ENCODE measurements at places on chromosomes 5 and 9.

- peak; percentile 97 for DNase-seq
Measured at GRCh38 chr5:399296-400281, 43.4 kb upstream of the EXOC3 start.

DNA sequence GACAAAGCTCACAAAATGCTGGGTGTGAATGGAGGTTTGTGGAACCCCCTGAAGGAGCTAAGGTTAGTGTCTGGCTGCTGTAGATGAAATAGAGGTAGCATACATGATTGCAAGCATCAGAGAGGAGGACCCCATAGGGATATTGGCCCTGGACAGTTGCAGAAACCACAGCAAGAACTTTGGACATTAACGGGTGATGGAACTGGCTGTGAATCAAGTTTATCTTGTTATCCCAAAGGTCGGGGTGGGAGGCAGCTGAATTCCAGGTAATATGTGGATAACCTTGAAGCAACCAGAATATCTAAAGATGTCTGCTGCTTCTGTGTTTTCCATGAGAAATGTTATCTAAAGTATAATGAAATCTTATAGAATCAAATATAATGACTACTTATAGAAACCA, 447.7 kb downstream of the ZSWIM6 start:
- no peak for DNase-seq

- no peak for DNase-seq
Measured at GRCh38 chr5:156595132-156595787, 254.8 kb upstream of the PPP1R2B start.

- peak; percentile 7 for DNase-seq
Measured at GRCh38 chr9:126301985-126302603, 24.5 kb upstream of the MVB12B start.

DNA sequence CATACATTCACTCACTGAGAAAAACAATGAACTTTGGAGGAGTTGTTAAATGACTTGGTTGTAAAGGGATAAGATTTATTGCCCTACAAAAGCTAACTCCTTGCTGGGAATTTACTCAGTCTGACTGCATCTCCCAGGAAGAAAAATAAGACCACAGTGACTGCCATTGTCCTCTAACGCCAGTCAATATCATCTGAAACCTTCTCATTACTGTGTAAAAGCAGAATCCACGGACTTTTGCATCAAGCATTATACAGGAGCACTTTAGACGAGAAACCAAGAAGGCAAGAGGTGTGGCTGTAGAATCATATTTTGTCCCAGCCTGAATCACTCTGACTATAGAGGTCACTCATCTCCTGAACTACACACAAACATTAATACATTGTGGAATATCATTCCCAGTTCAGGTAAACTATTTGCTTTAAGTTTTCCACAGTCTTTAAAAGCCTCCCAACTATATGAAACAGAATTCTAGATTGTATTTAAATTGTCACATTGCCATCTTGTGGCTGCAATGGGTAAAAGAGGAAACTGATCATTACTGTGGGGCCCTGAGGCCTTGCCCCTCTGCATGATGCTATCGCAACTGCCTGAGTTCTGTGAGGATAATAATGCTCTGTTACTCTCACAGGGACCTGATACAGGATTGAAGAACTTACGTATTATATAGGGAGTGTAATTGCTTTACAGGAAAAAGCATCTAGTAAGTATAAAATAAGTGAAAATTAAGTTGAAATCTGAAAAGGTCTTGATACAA, 142.9 kb downstream of the SLCO4C1 start:
- DNase-seq = no peak

DNA sequence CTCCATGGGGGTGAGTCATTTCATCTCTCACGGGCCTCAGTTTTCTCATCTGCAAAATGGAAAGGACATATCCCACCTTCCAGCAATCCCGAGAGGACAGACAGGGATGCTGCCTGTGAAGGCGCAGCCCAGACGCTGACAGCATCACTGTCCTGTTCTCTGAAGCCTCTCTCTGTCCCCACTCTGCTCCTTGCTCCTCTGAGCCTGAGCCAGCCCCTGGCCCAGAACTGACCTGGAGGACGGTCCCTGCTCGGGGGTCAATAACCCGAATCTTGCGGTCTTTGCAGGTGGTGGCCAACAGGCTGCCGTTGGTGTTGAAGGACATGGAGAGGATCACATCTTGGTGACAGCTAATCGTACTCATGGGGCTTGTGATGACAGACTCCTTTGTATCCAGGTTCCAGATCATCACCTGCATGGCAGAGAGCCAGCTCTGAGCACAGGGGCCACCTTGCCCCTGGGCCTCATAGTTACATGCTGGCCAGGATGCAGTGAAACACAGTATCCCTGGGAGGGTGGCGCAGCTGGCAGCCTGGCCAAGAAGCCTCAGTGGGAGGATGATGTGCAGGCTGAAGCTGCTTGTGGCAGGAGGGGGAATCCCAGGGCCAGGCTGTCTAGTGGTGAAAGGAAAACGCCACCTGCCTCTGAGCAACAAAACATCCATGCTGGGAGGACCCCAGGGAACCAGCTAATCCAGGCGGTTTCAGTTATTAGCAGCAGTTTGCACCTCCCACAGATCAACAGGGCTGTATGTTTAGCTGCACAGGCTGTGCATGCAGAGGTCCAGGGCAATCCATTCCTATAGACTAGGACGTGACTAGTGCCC, 14.0 kb upstream of the TRIM14 start:
- DNase-seq = no peak

- no peak for DNase-seq
Measured at GRCh38 chr5:54518818-54519508, 1.4 kb downstream of the SNX18 start.

- DNase-seq = no peak
Measured at GRCh38 chr9:76181781-76182180, 212.4 kb downstream of the RFK start.

DNA sequence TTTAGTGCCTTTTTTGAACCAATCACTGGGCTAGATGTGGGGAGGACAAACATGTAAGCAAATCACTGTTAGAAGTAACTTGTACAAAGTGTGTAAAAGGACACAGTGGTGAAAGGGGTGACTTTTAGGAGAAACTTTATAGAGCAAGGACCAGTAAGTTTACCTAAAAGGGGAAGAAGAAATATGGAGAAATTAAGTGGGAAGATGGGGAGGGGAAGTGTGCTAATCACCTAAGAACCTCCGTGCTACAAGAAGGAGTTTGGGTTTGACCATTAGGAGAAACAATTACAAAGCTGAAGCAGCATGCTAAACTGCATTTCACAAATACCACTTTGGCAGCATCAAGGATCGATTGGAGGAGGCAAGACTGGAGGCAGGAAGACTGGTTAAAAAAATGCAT, 17.3 kb downstream of the ITGA1 start:
- DNase-seq = no peak

- DNase-seq = no peak
Measured at GRCh38 chr5:66351813-66352212, 207.7 kb downstream of the SREK1 start.

GRCh38 chr5:142091922-142092321, 16.7 kb upstream of the NDFIP1 start:
- DNase-seq = no peak

- no peak for DNase-seq
Measured at GRCh38 chr5:2282893-2283292, 400.2 kb upstream of the IRX4 start.

DNA sequence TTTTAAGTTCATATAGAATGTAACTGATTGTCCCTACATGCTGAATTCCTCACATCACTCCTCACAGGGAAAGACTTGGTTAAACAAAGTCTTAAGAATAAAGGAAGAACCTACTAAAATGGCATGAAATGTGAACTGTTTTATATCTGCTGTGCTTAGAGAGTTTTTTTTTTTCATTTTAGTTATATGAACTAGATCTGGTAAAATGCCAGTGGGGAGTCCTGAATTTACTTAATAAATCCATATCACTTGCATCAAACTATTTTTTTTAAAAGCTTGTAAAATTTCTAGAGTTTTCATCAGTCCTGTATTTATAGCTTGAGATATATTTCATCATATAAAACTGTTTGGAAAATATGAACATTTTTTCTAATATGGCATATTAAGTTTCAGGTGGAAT, 1528.6 kb downstream of the EFNA5 start:
- DNase-seq = no peak

- DNase-seq = no peak
Measured at GRCh38 chr9:107360098-107360497, 77.0 kb downstream of the RAD23B start.

DNA sequence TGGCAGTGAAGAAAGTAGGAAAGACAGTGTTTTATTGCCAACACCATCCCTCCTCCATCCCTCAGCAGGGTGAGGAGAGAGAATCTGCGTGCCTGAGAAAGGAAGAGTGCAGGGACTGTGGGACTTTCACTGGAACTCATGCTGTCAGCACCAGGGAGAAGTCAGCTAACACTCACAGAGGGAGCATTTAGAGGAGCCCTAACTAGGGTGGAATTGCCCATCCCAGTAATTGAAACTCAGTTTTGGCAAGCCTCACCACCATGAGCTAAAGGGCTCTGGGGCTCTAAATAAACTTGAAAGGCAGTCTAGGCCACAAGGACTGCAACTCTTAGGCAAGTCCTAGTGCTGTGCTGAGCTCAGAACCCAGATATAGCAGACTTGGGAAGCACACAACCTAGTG, 622.3 kb downstream of the SEMA5A start:
- no peak for DNase-seq

DNA sequence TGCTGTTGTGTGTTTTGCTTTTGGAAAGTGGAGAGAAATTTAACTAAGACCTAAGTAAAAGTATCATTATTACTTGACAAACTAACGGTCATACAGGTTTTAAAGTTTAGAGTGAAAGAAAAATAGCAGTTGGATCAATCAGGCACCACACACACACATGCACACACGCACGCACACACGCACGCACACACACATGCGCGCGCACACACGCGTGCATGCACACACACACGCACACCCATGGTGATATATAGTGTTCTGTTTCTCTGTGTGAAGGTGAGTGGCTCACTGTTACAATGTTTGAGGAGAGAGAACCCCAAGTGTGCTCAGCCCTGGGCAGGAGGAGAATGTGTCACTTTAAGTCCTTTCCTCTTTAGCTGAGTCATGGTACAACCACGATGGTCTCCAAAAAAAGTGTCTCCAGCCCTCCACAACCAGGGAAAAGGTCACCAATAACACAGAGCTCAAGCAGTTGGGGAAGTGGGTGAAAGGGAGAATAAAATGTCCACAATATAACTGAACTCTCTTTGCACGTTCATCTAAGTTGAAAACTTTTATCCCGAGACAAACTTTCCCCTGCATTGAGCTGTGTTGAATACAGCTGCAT, 3.2 kb downstream of the ZNF366 start:
- DNase-seq = no peak

- no peak for DNase-seq
Measured at GRCh38 chr9:91727316-91727861, 222.6 kb downstream of the ROR2 start.

DNA sequence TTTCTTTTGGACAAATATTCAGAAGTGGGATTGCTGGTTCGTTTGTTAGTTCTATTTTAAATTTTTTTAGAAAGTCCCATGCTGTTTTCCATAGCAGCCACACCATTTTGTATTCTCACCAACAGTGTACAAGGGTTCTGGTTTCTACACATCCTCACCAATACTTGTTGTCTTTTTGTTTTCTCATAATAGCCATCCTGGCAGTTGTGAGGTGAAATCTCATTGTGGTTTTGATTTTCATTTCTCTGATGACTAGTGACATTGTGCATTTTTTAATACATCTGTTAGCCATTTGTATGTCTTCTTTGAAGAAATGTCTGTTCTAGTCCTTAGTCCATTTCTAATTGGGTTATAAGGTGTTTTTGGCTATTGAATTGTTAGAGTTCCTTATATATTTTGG, 214.3 kb downstream of the ARRDC3 start:
- no peak for DNase-seq

- DNase-seq = no peak
Measured at GRCh38 chr9:95640336-95640735, 123.6 kb upstream of the PTCH1 start.

DNA sequence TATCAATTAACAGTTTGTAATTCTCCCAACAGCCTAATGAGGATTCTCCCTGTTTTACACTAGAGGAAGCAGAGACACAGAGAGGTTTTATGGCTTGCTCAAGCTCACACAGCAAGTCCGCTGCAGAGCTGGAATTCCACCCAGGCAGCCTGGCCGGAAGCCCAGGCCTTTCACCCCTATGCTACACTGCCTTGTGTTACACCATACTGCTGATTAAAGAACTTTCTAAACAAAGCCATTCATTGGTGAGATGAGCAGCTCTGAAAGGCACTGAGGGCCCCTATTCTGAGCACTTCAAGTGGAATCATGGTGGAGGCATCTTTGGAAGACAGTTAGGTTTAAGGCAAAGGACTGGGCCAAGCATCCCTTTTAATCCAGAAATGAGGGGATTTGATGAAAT, 14.7 kb upstream of the LARP1 start:
- DNase-seq = no peak

DNA sequence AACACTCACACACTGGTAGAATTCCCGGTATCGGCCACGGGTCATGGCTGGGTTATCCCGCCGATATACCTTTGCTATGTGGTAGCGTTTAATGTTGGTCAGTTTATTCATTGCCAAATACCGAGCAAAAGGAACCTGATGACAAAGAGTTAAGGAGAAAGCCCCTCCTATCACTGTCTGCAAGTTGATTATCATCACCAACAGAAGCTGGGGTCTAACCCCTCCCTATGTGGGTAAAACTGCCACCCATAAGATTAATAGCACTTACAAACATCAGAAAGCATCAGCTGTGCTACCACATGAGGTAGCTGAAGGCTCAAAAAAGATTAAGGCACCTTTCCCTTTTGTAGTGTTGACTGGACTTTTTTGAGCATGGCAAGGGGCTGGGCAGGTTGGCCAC, 5.6 kb upstream of the DND1 start:
- no peak for DNase-seq

DNA sequence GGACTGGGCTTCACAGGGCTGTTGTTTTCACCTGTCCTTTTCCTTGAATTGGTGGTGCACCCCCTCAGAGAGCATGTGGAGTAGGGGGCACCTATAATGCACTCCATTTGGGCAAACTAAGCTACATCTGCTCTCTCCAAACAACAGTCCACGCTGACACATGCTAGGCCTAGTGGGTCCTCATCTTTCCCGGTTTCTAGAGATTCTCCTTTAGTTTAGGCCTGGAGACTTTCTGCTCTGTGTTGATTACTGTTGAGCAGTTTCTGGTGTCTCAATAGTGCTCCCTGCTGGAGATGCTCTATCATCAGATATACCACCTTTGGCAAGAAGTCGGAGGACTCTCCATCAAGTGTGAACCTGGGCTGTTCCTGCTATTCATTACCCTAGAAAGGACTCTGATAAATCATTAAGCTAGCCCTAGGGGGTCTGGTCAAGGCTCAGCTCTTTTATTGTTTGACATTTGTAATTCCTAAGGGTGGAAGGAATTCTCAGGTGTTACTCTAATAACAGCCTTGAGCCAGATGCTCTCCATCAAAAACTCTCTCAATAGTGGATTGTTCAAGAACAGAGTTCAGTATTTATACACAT, 64.0 kb upstream of the FYB1 start:
- DNase-seq = peak; percentile 4

DNA sequence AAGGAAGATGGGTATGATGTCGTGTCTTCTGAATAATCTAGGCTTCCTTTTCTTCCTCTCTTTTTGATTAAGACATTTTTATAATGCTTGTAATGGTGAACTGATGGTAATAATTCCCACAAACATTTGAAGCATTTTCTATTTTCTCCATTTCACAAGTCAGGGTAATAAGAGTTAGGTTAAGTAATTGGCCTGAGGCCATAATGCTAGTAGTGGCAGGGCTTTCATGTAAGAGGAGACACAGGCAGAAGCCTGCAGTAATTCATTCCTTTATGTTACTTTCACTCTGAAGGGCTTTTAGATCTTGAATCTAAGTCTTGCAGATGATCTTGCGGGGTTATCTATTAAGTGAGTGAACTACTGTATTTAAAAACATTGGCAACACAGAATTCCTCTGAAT, 374.9 kb downstream of the MAT2B start:
- DNase-seq = peak; percentile 6
